MM.1S (cell line): ENCODE measurements at places on chromosomes 2 and 18.

- peak; percentile 57 for DNase-seq
Measured at GRCh38 chr2:24972315-24972961, 683 bp upstream of the DNAJC27 start.

GRCh38 chr18:23103449-23103848, 31.8 kb upstream of the CABLES1 start:
- DNase-seq, result no peak

DNA sequence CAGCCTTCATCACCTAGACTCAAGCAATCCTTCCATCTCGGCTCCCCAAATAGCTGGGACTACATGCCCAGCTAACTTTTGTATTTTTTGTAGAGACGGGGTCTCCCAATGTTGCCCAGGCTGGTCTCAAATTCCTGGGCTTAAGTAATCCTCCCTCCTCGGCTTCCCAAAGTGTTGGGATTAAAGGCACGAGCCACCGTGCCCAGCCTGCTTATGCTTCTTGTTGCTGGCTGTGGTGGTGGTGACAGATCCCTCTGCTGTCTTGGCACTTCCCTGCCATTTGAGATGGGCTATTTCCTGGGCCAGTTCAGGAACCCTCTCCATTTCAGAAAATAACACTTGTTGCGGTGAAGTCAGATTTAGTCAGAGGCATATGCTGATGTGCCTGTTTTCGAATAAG, 28.8 kb downstream of the GATA6 start:
- no peak for DNase-seq

DNA sequence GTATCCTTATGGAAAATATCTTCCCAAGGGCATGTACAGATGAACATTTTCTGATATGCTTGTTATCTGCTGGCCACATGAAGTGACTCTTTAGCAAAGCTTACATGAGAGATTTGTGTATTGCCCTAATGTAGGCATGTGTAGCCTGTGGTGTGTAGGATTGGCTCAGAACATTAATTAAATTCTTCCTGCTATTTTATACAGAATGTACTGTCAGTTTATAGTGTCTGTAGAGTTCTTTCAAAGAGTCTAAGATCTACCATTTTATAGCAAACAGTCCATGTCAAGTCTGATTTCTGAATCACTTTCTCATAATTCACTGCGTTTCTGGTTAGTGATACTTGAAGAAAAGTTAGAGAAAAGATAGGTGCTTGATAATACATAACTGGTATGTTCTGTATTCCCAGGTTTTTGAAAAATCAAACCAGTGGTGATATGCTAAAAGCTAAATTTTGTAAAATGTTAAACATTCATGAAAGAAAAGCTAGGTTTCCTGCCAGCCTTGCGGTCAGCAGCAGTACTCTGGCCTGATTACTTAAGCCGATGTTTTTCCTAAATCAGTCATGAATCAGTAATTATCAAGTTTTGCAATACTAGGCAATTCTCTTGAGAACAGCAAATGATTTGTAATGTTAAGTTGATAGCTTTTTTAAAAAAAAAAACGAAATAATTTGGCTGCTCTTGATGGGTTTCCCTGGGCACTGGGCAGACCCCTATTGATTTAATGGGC, 30.9 kb upstream of the EFEMP1 start:
- no peak for DNase-seq

DNA sequence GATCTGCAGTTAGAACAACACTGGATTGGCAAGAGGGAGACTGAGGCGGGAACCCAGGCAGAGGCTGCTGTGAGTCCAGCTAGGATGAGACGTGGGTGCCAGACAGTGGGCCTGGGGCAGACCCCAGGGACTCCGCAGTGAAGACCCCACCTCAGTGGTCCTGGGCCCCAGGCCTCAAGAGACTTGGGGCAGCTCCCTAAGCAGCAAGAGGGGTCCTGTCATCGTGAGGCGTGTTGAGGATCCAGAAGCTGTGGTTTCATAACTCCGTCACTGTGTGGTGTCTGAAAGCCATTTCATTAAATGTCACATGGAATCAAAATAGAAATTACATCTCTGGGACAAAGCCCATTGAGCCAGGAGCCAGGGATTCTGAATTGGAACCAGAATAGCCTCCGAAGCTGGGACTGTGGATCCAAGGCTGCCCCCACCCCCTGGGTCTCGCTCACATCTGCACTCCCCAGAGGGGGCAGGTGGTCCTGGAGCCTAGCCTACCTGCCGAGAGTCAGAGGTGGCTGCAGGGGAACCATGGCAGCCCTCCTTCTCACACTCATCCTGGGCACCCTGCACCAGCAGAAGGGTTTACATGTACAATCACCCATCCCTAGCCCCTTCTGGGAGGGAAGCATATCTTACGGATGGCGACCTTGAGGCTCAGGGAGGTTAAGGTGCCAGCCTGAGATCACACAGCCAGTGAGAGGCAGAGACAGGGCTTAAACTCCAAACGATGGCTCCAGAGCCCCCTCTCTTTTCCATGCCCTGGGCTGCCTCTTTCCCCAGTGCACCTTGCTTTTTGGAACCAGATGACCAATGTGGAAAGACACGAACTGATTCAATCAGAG, 23.2 kb downstream of the RRM2 start:
- no peak for DNase-seq

DNA sequence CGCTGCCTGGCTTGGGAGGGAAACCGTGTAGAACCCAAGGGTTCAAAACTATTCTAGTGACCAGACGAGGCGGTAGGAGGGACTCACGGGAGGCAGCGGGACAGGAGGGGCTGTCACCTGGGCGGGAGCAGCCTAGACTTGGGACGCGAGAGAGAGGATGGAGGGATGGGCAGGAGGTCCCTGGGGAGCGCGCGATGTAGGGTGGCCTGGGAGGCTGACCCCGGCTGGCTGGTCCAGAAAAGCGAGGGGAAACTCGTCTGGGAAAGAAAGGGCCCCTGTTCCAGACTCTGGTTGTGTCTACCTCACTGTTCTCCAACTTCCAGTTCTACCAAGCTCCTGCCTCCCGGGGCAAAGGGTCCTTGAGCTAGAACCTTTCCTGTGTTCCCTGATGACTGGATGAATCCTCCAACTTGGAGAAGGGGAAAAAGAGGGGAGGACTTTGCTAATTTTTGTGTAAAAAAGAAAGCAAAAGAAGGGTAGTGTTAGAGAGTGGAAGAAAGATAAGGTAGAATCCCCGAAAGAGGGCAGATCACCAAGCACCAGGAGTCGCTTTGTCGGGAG, 1.4 kb downstream of the DOK6 start:
- no peak for DNase-seq

DNA sequence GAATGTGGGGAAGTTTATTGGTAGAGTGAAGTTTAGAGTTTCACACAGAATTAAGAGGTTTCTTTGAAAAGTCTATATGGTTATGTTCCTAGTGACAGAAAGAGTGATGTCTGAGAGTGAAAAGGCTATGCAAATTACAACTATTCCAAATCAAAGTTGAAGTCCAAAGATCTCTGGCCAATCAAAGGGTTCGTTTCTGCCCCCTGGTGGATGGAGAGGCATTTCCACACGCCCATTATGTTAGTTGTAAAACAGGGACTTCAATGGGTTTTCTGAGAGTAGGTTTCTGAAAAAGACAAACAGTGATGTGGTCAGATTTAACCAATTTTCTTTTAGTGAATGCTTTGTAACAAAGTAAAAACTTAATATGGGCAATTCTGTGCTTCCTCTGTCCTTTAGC, 441.5 kb upstream of the POU3F3 start:
- DNase-seq, result peak; percentile 53

DNA sequence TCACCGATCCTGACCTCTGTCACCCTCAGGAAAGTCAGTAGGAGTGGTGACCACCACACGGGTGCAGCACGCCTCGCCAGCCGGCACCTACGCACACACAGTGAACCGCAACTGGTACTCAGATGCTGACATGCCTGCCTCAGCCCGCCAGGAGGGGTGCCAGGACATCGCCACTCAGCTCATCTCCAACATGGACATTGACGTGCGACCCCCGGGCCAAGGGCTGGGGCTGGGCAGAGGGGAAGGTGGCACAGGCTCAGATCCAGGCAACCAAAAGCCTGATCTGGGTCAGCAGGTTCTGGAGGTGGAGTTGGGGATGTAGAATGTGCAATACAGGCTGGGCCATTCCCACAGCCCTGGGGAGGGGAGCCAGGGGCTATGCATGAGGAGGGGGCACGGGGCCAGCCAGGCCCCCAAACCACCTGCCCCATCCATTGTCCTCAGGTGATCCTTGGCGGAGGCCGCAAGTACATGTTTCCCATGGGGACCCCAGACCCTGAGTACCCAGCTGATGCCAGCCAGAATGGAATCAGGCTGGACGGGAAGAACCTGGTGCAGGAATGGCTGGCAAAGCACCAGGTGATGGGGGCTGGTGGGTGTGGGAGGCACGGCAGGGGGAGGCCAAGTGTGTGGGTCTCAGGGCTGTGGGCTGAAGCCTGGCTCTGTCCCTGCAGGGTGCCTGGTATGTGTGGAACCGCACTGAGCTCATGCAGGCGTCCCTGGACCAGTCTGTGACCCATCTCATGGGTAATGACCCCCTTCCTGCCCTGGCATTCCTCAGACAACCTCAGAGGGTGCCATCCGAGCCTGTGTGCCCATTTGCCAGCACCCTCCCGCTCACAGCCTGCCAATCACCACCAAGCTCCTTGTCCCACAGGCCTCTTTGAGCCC, 1.4 kb downstream of the ALPI start:
- no peak for DNase-seq

DNA sequence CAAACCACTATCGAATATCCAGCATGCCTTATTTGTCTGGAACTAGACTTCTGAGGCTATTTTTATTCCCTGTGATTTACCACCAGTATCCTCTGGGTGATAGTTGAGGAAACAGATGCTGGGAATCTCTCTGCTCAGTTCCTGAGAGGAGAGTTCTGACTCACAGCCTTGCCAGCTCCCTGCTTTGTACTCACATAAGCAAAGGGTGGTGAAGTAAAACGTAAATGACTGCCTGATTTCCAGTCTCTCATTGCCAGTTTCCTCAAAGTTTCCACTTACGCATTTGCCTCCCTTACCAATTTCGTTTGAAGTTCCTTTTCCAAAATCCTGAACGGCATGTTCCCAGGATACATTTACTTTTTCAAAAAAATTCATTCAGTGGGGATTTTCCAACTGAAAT, 69.2 kb upstream of the HNRNPA3 start:
- DNase-seq, result no peak

DNA sequence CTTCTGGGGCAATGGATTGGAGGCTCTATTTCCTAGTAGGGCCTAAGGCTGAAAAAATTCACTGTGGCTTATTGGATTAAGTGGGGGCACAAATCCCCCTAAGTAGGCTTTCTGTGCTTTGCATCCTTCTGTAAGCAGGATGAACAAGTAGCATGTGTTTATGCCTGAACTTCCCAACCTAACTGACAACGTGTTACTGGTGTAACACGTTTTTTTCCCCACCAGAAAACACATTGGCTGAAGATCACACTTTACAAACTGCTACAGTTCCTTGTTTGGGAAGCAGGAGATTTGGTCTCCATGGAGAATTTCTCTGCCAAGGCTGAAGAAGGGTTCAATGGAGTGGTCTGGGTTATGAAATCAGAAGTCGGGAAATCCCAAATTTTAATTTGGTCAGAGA, 7.2 kb upstream of the ITGA6 start:
- DNase-seq, result no peak

- DNase-seq, result no peak
Measured at GRCh38 chr2:67917332-67918054, 145.3 kb downstream of the C1D start.

DNA sequence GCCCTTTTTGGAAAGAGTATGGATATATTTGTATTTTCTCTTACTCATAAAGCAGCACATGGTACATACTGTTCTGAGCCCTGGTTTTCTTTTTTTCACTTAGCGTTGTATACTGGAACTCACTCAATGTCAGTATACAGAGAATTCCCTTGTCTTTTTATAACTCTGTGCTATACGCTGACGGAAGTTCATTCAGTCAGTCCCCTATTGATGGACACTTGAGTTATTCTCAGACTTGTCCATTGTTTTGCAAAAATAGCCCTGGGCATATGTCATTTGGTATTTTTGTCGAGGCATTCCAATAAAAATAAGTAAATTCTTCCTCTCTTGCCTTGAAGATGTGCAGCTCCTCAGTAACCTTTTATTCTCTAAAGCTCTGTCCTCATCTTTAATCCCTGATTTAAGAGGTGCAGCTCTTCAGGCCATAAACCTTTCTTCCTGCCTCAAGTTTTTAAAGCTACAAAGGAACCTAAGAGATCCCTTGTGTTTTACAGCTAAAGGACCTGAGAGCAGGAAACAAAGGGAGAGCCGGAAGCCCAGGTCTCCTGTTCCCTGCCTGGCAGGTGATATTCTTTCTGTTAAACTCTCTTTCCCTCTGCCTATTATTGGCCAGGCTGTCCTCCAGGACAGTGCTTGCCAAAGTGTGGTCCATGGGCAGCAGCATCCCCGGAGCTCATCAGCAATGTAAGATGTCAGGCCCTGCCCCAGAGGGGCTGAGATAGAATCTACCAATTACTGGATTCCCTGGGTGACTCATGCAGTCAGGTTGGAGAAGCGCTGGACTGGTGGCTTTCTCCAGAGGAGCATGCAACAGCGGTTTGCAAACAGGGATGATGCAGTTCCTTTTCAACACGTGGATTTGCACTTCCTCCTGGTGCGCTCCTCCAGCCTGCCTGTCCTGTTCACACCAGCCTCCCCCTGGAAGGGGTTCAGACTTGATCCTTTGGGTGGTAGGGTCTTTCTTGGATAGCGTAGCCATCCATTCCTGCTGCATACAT, 158.0 kb downstream of the NEDD4L start:
- no peak for DNase-seq

DNA sequence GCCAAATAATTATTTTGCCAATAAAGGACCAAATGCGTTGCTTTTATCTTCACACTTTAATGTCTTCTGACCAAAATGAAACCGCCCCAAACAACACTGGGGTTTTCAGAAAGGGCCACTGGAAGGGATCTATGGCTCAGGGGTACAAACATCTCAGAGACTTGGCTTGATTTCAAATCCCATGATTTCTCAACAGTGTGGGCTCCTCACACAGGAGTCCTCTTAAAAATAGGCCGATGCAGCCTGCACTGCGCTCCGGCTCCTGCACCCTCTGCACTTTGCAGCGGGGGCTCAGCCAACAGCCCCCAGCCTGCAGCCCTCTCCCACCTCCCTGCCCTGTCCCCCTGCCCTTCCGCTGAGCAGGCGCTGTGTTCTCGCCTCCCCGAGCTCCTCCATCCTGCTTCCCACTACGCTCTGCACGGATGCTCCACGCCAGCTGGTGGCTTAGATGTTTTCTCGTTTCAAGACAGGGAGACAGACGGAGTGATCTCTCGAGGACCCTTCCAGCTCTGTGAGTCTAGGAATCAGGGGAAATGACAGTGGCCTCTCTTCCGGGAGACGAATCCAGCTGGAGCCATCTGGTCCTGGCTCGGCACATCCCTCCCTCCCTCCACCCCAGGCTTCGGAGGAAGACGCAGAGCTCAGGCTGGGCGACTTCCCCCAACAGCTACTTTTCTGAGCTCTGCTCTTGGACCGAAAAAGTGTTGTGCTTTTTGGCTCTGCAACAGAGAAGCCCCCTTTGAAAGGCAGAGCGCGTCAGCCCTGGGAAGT, 71.4 kb downstream of the KCNF1 start:
- DNase-seq, result no peak

GRCh38 chr2:32663864-32664263, 36.0 kb downstream of the TTC27 start:
- no peak for DNase-seq

GRCh38 chr18:26869640-26870039, 4.1 kb upstream of the AQP4 start:
- DNase-seq, result no peak
